ENCODE measurements at places on chromosomes 1 and 21.

- DNase-seq: peak; percentile 89
Measured at GRCh38 chr1:165697881-165698760, at the start of gene ALDH9A1. TSS of gene ALDH9A1 (minus strand) at chr1:165698562. CDS start at chr1:165698558, 4 bp downstream.

DNA sequence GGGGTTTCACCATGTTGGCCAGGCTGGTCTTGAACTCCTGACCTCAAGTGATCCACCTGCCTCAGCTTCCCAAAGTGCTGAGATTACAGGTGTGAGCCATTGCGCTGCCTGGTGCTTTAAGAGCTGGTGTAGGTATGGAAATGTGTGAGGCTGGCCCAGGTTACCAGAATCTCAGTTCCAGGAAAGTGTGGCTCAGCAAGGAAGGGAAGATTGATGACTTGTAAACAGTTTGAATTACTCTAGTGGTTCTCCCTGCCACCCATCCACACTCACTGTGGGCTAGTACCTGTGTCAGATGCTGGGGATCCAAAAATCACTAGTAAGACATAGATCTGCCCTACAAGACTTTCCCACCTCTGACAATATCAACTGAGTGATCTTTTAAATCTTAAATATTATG, 34.5 kb upstream of the SLC35D1 start:
- no peak for DNase-seq

DNA sequence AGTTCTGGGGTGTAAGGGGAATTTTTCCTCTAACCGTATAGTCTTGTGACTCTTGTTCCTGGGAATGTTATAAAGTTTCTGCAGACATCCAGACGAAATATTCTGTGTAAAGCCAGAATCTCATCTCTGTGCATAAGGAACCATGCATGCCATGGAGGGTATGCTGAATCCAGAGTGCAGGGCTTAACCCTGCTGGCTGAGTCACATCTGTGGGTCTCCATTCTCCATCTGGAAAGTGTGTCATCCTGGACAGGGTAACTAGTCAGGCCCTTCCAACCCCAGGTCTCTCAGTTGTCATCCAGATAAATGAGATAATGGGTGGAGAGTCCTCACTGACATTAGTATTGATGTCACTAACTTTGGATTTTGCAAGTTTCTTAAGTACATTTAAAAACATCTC, 48.8 kb downstream of the ATP5PO start:
- no peak for DNase-seq

GRCh38 chr1:2525572-2525919, 850 bp downstream of the PANK4 start:
- DNase-seq: no peak

- no peak for DNase-seq
Measured at GRCh38 chr1:37438869-37439343, 35.5 kb upstream of the ZC3H12A start.

GRCh38 chr1:157390651-157391050, 161.7 kb downstream of the FCRL5 start:
- peak; percentile 23 for DNase-seq

DNA sequence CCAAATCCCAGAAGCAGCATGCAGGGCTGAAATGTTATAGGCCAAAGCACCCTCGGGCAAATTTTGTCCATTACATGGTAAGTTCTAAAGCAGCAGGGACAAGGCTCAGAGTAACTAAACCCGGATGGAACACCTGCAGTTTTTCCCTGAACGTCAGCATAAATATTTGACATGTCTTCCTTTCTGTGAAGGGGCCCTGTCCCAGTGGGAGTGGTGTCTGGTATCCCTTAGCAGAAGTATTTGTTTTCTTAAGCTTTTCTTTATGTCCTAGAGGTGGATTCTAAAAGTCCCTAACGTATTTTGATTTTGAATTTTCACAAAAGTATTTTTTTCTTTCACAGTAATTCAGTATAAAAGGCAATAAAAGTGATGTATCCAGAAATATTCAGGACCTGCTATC, 223.9 kb downstream of the ST6GALNAC3 start:
- DNase-seq: no peak

DNA sequence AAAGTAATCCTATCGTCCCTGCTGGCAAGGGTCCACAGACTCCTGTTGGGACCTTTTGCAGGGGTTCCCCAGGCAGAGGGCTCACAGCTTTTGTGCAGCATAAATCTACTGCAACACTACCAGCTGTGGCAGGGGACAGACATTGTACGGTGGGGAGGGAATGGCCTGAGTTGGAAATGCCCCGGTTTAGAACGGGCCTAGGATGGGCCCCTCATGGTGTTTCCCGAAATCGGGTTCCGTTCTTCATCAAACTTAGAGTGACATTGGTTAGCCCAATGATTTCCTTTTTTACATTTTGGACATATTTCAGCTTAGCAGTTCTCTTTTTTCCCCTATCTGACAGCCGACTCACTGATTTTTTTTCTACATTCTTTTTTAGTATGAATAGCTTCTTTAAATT, 26.5 kb upstream of the SAMD11 start:
- no peak for DNase-seq

- no peak for DNase-seq
Measured at GRCh38 chr1:53963460-53963859, 17.3 kb downstream of the LRRC42 start.
